Hindlimb muscle (tissue), 1 donor: ENCODE measurements at places on chromosomes 7 and 10. TPM values are rescaled to one million over a fixed set of nuclear protein-coding genes. Genes with fewer than 3 reads are reported as not detected.

DNA sequence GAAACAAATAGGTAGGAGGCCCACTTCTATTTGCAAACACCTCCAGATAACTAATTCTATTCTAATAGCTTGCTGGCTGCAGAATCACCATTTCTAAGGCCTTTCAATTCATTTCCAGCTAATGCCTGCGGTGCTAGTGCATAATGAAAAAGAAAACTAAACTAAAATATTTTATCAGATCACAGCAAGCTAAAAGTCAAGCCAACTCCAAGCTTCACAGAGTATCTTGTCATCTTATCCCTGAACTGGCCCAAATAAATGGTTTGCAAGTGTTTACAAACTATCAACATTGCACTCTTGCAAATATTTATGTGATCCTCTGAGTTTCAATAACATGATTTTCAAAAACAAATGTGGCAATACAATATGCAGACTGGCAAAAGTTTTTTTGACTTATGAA lies 166.0 kb downstream of the IPMK start:
- DNase-seq: no peak

DNA sequence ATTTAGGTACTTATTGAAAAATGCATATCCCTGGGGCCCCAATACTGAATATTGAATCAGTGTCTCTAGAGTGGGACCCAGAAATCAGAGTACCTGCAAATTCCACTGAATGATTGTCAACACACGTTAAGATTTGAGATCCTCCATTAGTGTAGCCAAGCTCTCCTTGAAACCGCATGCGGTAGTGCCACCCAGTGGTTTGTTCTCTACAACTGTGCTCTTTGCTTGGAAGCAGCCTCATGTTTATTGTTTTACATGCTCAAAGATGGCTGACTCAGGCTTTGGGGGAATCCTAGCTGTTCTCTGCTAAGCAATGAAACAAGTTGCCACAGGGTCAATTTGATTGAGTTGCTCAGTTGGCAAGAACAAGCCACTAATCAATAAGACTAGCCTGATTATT lies 340.2 kb upstream of the CELF2 start:
- DNase-seq: peak; percentile 26

DNA sequence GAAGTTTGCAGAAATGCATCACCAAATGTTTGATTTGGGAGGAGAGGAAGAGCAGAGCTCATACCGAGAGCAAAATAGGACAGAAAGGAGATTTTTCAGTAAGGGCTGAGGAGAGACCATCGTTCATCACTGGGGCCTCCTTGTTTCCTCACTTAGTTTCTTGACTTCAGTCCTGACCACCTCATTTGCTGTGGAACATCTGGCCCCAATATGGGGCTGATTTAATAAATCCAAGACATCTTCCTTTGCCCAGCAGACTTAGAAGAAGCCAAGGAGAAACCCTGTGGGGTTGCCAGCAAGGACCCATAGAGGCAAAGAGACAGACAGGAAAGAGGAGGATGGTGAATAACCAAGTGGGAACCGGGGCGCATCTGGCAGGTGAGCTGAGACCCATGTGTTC lies 60.4 kb downstream of the CHST3 start:
- DNase-seq: no peak

Gene CACNB2
- polyA plus RNA-seq: 1.2 TPM

Gene MMD2
- not detected for polyA plus RNA-seq

Gene AKR1C4
- not detected for polyA plus RNA-seq

Gene PRPS1L1
- polyA plus RNA-seq: not detected

Gene ERVW-1
- 1.8 TPM for polyA plus RNA-seq
